ENCODE measurements at places on chromosomes 13 and 19. TPM values are rescaled to one million over a fixed set of nuclear protein-coding genes. Genes with fewer than 3 reads are reported as not detected.

DNA sequence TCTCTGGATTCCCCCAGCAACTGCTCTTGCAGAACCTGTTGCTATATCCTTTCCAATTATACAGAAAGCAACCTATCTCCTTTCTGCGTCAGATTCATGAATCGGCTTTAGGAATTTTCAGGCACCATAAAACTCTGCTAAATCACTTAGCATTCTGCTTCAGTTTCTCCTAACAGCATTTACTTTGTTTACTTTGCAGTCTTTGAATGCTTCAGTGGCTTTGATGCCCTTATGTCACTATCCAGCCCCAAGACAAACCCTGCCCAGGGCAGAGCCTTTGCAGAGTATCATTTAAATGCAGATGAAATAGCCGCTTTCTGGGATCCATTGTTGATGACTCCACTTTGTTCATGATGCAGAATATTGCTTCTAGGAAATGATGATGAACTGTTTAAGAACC lies 43.1 kb downstream of the SLITRK1 start:
- no peak for DNase-seq

DNA sequence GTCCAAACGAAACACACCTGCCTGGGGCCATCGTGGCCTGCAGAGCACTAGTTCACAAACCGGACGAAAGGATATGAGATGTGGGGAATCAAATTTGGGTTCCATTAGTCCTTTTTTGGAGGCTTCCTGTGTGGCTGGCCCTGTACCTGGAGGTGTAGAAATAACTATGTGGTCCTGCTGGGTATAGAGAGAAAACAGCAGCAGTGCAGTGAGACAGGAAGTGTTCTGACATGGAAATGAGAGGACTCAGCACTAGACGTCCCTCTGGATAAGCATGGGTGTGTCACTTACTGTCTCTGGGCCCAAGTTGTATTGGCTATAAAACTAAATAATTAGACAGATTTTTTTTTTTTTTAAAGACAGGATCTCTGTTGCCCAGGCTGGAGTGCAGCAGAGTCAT lies 12.3 kb downstream of the KDELR1 start:
- DNase-seq = no peak

GRCh38 chr19:5497297-5497696 lies 42.1 kb downstream of the ZNRF4 start:
- no peak for DNase-seq

- DNase-seq = no peak
Measured at GRCh38 chr19:32810452-32810851, 59.1 kb downstream of the SLC7A9 start.

GRCh38 chr19:44059229-44059628 lies 7.4 kb downstream of the ZNF223 start:
- DNase-seq = no peak

The OR10H3 gene
- not detected for polyA plus RNA-seq

The ZNF583 gene
- 4.5 TPM for polyA plus RNA-seq
